ENCODE measurements at places on chromosomes 13 and 19. TPM values are rescaled to one million over a fixed set of nuclear protein-coding genes. Genes with fewer than 3 reads are reported as not detected.

DNA sequence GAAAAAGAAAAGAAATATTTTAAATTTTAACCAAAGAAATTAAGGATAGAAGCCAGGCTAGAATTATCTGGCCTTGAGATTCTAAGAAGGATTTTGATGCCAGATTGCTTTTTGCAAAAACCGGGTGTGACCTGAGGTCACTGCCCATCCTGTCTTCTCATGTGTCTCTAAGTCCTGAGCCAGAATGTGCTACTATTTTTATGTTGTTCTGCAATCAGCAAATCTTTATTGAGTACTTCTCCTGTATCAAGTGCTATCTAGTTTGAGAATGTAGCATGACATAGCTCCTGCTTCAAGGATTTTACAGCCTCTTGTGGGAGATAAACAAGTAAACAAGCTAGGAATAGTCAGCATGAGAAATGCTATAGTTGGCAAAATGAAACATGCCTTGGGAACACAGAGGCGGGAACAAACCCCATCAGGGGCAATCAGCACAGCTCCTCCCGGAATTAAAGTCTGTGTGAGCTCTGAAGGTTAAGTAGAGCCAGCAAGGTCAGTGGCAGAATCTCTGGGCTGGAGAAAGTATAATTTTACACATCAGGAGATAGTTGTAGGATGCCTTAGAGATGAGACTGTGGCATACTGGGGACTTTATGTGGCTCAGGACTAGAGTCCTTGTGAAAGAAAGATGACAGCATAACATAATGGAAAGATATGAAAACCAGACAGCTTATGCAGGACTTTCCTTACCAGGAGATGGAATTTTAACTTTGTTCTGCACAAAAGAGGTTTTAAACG is 899.5 kb upstream of the SLC10A2 start:
- no peak for DNase-seq

The ICAM4 gene
- not detected for total RNA-seq

The EXOC3L2 gene
- not detected for total RNA-seq

DNA sequence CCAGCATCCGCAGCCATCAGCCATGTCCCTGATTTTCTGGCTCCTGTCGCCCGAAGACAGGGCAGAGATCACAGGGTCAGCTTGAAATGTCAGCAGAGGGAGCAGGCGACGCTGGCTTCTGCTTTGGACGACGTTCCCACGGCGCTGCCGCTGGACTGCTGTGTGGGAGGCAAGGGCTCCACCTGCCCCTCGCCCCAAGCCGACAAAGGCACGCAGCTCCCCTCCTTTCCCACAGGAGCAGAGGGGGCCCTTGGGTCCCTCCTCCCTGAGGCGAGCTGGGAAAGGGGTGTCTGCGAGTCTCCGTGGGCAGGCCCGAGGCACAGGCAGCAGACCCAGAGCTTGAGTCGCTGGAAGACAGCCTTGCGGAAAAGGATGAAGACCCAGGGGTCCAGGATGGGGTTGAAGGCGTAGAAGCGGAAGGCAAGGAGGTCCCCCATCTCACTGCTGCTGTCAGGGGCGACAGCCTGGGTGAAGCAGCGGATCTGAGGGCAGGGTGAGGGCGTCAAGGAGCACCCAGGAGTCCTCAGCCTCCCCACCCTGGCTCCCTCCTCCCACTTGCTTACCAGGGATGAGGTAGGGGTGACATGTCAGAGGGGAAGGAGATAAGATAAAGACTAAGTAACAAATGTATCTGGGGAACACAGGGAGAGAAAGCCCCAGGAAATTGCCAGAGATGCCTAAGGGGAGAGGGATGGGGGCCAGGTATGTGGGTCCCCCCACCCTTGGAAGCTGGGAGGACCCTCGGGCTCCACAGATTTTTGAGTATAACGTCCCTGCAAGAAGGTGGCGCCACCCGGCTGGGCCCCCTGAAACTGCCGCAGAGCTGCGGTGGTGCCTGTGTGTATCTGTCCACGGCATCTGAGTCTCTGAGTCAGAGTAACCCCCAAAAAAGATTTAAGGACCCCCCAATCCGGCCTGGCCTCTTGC is 3.4 kb downstream of the PTGIR start:
- no peak for DNase-seq

The NPAS1 gene
- 1.0 TPM for total RNA-seq

GRCh38 chr19:14654786-14655560 is 19.7 kb downstream of the ADGRE3 start:
- DNase-seq: no peak

GRCh38 chr19:47587295-47587694 is 14.3 kb upstream of the ZNF541 start:
- DNase-seq: peak; percentile 39

GRCh38 chr13:75704927-75705288 is 68.8 kb downstream of the LMO7 start:
- DNase-seq: no peak

DNA sequence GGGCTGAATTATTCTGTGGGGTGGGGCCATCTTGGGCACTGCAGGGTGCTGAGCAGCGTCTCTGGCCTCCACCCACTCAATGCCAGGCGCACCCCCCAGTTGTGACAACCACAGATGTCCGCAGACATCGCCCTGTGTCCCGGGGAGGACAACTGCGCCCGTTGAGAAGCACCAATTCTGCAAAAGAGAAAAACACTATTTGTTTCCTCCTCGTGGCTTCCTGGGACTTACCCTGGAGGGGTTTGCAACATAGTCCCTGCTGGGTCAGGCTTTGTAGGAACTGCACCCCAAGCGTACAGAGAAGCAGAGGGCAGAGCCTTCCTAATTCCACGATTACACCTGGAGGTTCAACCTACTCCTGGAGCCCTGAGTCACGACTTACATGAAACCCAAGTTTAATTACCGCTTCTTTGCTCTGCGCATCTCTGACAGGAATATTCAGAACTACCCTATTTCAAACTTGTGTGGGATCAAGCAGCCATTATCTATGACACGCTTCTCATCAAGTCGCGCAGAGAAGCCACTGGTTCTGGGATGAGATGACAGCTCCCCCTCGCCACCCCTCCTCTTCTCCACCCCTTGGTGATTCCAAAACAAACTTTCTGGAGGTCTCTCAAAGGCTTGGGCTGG is 11.1 kb upstream of the SLC39A3 start:
- no peak for DNase-seq

DNA sequence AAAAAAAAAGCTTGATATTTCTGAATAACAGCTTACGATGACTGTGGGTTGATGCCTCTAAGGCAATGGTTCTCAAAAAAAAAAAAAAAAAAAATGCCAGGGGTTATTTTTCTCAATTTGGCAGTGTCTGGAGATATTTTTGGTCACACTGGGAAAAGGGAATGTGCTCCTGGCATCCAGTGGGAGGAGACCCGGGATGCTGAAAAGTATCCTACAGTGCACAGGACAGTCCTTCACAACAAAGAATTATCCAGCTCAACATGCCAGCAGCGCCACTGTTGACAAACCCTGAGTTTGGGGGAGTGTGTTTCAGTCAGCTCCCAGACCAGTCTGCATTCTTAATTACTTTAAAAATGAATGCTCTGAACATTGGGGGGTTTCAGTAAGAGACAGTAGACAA is 54.5 kb downstream of the FLT3 start:
- no peak for DNase-seq

The SSC5D gene
- 0.45 TPM for total RNA-seq

DNA sequence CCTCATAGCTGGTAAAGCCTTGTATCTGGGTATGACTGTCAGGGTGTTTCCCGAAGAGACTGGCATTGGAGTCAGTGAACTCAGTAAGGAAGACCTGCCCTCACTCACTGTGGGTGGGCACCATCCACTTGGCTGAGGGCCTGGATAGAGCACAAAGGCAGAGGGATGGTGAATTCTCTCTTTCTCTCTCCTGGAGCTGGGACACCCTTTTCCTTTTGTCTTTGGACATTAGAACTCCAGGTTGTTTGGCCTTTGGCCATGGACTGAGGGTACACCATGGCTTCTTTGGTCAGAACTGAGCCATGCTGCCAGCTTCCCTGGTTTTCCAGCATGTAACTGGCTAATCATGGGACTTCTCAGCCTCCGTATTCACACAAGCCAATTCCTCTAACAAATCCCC is 4.6 kb upstream of the CEACAM1 start:
- DNase-seq: no peak

- no peak for DNase-seq
Measured at GRCh38 chr13:111944171-111944583, 122.8 kb upstream of the SOX1 start.

The UBA52 gene
- total RNA-seq: 799 TPM

GRCh38 chr19:778910-779653 is 18.2 kb upstream of the PTBP1 start:
- DNase-seq: peak; percentile 92

The SLITRK6 gene
- total RNA-seq: not detected

DNA sequence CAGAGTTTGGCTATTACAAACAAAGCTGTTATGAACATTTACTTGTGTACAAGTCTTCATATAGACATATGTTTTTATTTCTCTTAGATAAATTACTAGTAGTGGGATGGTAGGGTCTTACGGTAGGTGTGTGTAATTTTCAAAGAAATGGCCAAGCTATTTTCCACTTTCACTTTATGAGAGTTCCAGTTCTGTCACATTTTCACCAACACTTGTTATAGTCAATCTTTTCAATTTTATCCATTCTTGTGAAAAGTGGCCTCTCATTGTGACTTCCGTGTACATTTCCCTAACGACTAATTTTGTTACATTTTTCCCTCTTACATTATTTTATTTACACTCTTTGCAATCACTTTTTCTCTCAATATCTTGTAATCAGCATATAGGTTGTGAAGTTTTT is 18.3 kb downstream of the MBD3L1 start:
- DNase-seq: no peak

DNA sequence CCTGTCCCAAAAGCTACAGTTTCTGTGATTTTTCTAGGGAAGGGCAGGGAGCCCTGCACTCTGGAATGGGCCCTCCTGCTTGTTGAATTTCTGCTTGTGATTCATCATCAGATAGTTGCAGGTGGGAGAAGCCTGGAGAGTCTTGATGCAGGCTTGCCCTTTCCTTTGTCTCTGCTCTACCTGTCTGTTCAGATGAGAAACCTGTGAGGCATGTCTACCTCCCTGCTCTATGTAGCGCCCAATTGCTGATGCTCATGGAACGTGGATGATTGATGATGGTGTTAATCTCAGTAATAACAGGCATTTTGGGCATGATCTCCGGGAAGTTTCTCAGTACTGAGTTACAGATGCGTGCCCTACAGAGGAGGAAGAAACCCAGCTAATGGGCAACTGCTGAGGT is 10.9 kb upstream of the CBY2 start:
- DNase-seq: no peak

DNA sequence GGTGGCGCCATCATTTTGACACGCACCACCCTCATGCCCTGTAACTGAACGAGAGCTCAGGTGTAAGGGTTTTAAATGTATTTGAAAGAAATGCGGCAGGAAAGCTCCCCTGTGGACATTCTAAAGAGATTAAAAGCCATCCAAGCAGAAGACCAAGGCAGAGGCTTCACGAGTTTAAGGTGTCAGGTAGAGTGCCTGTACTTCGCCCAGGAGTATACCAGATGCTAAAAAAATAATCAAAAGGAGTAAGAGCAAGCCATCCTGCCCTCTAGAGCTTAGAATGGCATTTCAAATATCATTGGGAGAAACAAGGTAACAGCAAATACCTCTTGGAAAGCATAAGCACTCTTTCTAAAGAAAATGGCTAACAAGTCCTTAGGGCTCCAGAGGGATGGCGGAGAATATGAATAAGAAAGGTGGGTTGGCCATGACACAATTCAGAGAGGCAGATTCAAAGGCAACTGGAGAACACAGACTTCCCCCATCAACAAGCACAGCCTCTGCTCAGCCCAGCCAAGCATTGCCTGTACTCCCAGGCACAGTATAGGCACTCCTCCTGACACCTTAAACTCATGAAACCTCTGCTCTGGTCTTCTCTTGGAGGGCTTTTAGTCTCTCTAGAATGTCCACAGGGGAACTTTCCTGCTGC is 447.6 kb downstream of the SUCLA2 start:
- DNase-seq: no peak

The ZNF383 gene
- 4.0 TPM for total RNA-seq

DNA sequence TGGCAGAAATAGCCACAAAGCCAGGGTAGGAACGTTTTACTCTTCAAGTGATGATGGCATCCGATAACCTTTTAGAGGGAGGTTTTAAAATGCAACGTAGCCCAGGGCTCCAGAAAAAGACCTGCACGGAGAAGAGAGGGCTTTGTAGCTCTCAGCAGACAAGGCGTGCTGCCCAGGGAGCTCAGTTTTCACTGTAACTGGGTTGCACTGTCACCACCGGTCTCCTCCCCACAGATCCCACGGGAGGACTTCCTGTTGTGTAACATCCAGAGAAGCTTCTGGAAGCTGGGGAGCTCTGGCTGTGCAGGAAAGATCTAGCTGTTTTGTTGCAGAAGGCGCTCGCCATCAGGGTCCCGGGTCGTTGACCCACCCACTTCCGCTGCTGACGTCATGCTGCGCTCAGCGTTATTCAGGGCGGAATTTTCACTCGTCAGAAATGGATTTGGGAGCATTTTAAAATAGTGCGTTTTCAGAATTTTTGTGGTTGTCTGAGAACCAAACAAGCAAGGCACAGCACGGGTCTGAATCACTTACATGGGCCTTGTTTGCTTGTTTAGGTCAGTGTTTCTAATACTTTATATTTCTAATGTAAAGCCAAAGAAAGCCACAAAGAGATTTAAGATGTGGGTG is 50.8 kb downstream of the ATP11A start:
- DNase-seq: peak; percentile 61

Measured in LHCN-M2 (cell line).